ENCODE measurements at places on chromosomes 1 and 21.

DNA sequence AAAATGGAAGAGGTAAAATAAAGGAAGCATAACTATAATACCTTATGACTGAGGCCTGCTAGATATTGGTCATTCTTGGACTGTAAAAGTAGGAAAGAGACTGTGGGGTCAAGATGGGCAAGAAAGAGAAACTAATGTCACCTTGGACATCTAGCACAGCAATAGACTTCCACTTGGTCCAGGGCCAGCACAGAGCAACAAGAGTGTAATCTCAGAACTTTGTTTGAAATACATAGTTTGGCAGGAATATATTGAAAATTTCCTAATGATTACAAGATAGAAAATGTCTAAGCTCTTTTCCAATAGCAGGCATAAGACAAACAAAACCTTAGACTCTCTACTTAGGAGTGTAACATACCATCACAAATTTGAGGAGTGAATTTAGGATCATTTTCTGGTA lies 4.6 kb downstream of the LRRC8C start:
- no peak for DNase-seq

GRCh38 chr1:54218883-54219687 lies 19.1 kb downstream of the MRPL37 start:
- DNase-seq, result peak; percentile 23

GRCh38 chr21:28671549-28672195 lies 321.0 kb downstream of the LTN1 start:
- DNase-seq, result peak; percentile 6

DNA sequence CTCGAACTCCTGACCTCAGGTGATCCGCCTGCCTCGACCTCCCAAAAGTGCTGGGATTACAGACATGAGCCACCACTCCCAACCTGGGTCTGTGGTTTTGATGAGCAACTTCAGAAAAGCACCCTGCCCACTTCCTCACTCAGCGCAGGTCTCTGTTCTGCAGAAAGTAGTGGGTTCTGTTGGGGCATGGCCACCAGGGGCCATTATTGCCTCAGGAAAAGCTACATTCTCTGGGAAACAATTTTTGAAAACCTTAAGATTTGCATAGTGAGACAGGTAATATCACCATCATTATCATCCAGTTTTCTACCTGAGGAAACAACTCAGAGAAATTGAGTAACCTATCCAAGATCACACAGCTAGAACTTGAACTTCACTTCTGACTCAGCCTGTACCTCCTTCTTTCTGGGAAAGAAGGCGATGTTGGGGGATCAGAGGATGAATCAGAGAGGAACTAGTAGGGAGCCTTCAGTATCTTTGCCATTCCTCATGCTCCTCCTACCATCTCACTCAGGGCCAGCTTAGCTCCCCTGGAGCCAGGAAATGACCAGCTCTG lies 7.1 kb upstream of the NES start:
- DNase-seq, result no peak

DNA sequence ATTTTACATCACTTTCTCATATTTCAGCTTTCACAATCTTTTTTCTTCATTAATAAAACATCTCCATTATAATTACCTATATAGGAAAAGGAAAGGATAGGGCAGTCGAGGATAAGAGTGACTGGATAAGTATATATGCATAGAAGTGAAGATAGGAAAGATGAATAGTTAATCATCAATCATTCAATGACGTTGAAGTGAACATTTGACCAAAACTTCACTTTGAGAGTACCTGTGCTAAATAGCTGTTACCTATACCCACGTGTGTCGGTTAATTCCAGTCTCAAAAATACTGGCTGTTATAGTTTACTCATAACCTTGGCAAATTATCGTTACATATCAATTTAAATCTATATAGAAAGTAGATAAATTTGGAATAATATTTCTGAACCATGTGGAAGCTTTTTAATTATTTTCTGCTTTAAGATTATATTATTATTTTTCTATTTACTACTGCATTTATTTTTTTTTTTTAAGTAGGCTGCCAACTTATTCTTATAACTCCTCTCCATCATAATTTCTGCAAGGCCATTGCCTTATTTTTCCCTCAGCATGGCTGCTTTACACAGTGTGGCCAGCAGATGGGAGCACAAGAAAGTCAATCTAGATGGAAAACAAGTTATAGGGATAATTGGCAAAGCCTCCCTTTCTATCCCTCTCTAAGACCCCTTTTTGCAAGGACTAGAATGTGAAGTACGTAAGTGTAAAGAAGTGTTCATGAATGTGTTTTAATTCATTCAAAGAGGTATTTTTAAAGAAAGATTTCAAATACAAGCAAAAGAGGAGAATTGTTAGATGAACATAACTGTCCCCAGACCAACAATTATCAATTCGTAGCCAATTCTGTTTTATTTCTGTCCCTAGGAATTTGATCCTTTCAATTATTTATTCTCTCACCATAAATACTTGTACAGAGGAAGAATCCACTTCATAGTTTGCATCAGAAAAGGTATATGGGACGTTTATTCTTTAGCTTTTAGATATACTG lies 290.4 kb downstream of the KCNT2 start:
- DNase-seq, result peak; percentile 41

- DNase-seq, result no peak
Observed at GRCh38 chr1:235808223-235808622, 58.5 kb downstream of the LYST start.

- DNase-seq, result no peak
Observed at GRCh38 chr1:94118013-94118412, 2.9 kb downstream of the ABCA4 start.

DNA sequence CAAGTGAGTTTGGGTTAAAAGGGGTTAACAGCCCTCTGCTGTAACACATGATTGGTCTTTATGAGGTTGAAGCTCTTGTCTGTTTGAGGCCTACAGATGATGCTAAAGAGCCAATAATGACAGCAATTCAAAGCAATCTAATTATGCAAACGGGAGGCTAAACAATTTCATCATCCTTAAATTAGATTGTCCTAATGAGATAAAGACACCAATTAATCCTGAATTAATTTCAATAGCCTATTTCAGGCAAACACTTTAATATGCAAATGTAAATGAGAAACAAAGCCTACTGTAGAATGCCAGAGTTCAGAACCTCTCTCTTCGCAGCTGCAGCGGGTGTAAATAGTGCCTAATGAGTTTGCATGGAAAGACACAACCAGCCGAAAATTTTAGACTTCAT lies 504.7 kb upstream of the PBX1 start:
- no peak for DNase-seq

All from dermis blood vessel endothelial cell (primary cell).